ENCODE measurements at places on chromosomes 3 and 15. TPM values are rescaled to one million over a fixed set of nuclear protein-coding genes. Genes with fewer than 3 reads are reported as not detected.

GRCh38 chr3:3551981-3552380 is 247.2 kb upstream of the LRRN1 start:
- DNase-seq, result no peak

DNA sequence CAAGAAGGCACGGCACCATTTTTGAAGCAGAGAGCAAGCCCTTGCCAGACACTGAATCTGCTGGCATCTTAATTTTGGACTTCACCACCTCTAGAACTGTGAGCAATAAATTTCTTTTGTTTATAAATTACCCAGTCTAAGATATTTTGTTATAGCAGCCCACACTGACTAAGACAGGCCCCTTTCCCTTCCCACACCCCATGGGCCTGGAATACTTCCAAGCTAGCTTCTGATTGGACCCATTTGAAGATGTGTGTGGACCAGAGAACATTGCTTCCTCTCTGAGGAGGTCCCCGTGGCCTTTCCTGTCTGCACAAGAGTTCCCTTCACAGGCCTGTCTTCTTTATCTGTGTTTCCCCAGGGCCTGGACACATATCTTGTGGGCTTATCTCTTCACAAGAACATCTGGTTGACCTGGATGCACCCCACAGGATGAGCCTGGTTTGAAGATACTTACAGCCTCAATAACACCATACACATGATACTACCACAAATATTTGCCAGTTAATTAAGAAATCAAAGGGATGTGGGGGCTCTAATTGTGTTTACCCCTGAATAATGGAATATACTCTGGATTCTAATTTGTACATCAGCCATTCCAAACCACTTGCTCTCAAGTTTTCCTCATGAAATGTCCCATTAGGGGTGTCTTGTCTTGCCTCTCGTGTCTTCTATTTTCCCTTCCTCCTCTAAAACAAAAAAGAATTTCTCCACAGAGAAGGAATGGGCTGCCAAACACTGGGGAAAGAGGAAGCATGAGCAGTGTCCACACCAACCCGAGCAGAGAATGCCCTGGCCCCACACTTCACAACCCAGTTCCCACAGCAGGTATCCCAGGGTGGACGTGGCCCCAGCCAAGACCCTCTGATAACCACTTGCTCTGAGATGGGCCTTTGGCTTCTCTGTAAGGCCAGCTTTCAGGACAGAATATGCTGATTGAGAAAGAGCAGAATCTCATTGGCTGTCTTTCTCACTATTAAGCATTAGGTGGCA is 42.5 kb downstream of the GLB1 start:
- DNase-seq, result no peak

The ZNF80 gene
- total RNA-seq, result 0.19 TPM

- no peak for DNase-seq
Observed at GRCh38 chr3:184316792-184317191, 2.4 kb downstream of the EIF4G1 start.

DNA sequence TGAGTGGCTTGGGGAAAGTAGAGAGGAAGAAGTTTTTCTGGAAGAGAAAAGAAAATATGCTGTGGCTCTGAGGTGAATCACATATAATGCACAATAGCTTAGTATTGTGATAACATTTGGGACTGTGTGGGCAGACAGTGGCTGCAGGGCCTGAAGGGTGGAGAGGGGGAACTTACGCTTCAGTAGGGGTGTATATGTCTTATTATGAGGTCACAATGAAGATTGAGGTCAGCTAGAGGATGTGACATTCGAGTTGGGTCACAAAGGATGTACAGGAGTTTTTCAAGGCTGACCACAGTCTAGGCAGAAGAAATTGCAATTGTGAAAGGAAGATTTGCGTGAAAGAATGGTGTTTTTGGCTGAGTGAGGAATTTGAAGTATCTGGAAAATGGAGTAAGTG is 414.8 kb downstream of the LPP start:
- DNase-seq, result no peak

GRCh38 chr3:76346690-76347089 is 561.3 kb upstream of the ZNF717 start:
- no peak for DNase-seq

All from omental fat pad (tissue), 4 donors.